ENCODE measurements at places on chromosomes 2 and 18.

GRCh38 chr2:68726608-68727367, 7.8 kb upstream of the ARHGAP25 start:
- DNase-seq: peak; percentile 50

DNA sequence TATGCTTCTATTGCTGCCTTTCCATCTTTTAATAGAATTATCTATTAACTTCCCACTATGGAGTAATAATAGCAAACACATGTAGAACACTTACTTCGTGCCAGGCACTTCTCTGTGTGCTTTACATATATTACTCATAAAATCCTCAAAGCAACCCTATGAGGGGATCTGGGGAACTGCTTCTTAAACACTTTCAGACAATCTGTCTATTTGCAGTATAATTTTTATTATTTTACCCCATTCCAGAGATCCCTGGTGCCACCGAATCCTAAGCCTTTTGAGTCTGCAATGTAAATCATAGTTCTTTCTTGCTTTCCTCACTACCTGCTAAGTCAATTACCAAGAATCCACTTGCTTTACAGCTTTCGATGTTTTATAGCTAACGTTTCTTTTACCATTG, 25.6 kb upstream of the GCFC2 start:
- no peak for DNase-seq

DNA sequence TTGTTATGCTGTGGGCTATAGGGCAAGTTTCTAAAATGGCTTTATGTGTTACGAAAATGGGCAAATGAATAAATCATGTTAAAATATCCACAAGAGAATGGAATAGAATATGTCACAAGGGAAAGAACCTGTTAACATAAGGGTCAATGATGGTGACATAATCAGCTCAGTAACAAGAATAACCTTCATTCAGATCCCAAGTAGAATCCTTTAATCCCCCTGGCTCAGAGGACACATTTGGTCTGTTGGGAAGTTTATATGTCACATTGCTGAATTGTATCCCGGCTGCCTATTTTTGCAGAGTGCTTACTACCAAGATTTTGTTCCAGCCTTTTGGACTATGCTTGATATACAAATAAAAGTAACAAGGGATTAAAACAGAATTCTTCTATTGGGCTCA, 13.1 kb upstream of the LGALSL start:
- no peak for DNase-seq

DNA sequence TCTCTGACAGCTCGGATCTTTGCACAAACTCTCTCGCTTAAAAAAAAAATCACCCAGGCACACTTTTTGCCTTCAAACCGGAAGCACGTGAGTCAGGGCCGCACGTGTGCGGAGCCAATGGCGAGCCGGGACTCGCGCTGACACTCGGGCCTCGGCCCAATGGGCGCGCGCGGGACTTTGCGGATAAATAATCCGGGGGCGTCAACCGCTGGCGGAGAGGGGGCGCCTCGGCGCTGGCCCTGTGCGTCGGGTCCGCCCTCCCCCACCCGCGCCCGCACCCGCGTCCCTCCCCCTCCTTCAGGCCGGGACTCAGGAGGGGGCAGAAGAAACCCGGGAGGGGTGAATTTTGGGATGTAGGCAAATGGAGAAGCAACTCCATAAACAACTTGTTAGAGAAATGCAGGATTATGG, 319 bp upstream of the EN1 start:
- no peak for DNase-seq

- no peak for DNase-seq
These were observed 28.0 kb upstream of the FAHD2A start for GRCh38 chr2:95374451-95374920.

- DNase-seq: no peak
These were observed 112.8 kb downstream of the NBAS start for GRCh38 chr2:15448250-15448839.

DNA sequence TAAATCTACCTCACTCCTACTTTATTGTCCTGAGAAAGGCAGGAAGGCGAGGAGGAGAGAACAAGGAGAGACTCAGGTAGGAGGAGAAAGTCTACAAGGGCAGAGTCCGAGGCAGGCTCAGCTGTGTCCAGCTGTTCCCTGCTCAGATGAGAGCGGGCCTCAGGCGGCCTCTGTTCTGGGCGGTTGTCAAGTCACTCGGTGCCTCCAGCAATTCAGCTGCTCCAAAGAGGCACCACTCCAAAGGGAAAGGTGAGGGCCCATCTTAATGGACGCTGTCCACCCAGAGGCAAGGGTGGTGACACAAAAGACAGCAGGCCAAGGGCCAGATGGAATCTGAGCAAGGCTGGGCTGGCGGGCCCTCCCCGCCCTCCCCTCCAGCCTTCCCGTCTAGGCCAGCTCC, 101.4 kb upstream of the EPAS1 start:
- DNase-seq: no peak

- DNase-seq: no peak
These were observed 34.5 kb upstream of the GRB14 start for GRCh38 chr2:164655750-164656149.

- no peak for DNase-seq
These were observed 2.4 kb downstream of the LRPPRC start for GRCh38 chr2:43993437-43993836.

- no peak for DNase-seq
These were observed 597.5 kb downstream of the SLC4A3 start for GRCh38 chr2:220224691-220225543.

- no peak for DNase-seq
These were observed 72.7 kb downstream of the TWIST2 start for GRCh38 chr2:238920601-238921001.

GRCh38 chr2:162379719-162380580, 36.0 kb downstream of the GCA start:
- DNase-seq: no peak

DNA sequence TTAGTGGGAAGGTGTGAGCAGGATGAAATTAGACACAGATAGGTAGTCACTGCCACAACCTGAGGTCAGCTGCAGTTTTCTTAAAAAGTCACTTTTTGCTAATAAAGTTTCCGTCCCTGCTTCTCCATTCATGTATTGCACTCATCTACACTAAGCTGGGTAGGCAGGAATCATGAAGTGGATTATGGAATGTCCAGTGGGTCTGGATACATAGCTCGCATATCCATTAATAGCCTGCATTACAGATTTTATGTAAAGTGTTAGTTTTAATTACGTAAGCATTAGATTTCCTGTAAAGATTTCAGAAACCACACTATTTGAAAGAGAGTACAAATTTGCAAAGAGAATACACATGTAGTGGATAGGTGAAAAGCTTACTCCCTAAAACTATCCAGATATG, 30.4 kb downstream of the PTPRM start:
- DNase-seq: no peak

- no peak for DNase-seq
These were observed 110.9 kb downstream of the MIB1 start for GRCh38 chr18:21851327-21851961.

DNA sequence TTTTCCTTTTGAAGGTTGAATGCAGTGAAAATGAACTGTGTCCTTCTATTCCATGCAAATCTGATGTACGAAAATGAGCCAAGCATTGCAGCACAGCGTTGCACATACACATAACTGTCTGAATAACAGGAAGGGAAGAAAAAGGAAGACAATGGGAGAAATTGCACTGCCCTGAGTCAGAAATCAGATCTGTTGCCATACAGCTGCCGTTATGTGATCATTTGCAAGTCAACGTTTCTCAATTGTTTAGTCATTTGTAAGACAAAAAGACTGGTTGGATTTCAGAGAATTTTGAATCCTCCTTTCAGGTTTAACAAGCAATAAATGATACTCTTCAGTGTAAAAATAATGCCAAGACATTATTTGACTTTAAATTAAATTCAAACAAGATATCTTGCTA, 284.1 kb downstream of the DSEL start:
- no peak for DNase-seq

GRCh38 chr2:38671303-38671702, 5.4 kb downstream of the GALM start:
- no peak for DNase-seq

DNA sequence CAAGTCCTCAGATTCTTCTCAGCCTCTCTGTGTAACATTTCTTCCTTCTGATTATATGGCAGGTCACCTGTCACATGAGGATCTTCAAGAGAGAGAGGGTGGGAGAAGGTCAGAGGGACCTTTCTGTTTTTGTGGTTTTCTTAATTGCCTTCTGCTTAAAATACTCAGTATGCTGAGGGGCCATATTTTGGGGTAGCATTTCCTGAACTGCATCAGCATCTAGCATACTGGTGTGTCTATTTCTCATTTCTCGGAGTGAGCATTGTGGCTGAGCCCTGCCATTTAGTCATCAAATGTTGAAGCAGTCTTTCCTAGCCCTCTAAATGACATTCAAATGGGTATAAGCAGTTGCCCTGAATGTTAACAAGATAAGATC, 162.7 kb downstream of the MYO3B start:
- DNase-seq: no peak

GRCh38 chr2:40352041-40352702, 99.7 kb downstream of the SLC8A1 start:
- DNase-seq: no peak

DNA sequence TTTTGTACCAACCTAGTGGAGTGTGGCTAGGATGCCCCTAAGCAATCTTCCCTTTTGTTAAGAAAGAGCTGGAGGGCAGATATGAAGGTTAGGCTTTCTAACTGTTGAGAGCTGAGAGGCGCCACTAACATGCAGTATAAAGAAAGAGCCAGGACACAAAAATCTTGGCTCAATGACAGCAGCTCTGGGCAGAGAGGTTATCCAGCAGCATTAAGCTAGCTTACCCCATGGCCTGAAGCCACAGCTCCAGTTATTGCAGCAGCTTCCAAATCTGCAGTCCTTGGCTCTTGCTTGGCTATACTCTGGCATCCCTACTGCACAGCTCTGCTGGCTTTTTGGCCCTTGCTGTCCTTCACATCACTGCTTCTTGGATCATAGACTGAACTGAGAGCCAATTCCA, 213.4 kb downstream of the GPD2 start:
- no peak for DNase-seq

DNA sequence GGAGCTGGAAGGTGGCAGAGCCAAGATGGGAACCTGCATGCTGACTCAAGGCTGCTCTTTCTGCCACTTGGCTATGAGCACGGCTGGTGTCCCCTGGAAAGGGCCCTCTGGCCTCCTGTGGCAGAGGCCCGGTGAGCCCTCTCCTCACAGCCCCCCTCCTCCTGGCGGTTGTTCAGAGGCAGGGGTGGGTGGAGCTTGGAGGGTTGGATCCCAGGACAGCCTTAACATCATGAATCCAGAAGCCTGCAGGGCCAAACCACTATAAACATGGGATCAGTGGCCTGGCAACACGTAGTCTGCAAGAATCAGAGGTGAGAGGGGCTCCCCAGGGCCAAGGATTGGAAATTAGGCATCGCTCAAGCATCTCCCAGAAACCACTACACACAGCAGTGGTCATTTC, 48.5 kb upstream of the LOXHD1 start:
- no peak for DNase-seq

- no peak for DNase-seq
These were observed 164.5 kb downstream of the HAUS1 start for GRCh38 chr18:46268671-46269070.

DNA sequence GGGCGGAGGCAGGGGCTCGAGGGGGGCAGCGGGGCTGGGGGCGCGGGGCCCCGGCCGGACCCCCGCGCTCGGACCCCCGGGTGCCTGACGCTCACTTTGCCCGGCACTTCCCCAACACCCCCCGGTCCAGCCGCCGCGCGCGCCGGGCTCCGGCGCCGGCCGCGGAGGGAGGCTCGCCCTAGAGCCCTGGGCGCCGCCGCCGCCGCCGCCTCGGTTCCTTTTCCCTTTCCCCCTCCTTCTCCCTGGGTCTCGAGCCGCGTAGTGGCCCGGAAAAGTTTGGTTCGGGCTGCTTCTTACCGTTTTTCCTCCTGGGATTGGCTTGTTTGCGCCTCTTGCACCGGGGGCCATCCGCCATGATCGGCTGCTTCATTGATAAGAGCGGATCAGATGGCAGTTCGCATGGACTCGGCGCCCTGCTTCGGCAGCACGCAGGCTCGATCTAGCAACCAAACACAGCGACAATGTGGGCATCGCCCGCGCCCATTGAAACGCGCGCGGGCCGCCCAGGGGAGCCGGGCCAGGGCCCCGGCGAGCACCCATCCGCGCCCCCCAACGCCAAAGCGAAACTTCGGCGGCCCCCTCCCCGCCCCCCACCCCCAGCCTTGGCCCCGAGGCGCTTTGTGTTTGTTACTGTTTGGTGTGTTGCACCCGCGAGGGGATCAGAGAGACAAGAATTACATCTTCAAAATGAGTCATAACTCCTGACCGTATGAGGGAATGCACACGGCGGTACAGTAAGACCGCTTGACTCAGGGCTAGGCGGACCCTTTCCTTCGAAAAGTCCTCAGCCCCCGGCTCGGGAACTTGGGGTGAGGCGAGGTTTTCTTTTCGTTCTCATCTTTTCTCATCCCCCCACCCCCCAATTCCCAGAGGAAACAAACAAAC, 2.7 kb downstream of the ZEB2 start:
- no peak for DNase-seq

GRCh38 chr2:30282721-30283120, 51.4 kb downstream of the LBH start:
- no peak for DNase-seq

- DNase-seq: no peak
These were observed 15.5 kb downstream of the WDFY1 start for GRCh38 chr2:223929571-223930102.

DNA sequence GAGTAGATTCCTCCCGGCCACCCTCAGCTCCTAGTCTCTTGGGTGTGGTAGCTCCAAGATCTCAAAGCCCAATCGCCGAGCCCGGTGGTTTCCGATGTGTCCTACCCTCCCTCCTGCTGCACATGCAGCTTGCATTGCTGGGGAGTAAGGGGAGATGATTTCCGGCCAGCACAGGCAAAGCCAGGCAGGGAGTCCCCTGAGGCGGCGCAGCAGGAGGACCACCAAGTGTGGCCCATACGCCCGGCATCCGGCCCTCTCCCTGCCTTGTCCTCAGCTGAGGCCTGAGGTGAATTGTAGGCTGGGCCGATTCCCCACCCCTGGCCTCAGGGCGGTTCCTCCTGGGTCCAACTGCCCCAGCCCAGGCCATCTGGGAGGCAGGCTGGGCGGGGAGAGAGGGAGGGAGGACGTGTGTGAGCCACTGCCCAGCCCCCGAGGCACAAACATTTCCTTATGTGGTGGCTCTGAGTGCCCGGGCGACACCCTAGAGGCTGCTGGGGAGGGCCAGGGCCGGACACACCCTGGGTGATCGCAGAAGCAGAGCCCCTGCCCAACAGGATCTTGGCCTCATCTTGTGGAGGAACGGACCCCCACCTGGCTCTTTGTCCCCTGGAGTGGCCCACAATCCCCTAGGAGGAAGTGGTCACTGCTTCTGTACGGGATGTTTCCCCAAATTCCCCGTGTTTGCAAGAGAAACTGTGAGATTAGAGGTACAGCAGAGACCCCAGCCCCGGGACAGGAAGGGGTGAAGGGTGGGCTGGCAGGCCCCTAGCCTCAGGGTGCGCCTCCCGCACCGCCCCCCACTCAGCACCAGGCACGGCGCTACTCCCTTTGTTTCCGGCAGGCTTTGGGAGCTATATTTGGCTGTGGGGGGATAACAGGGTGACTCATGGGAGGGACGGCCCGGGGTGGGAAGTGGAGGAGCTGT, 41.9 kb upstream of the PTMA start:
- DNase-seq: peak; percentile 67

- DNase-seq: no peak
These were observed 75.4 kb upstream of the ZEB2 start for GRCh38 chr2:144595279-144595678.

GRCh38 chr2:133483181-133483580, 85.1 kb downstream of the NCKAP5 start:
- DNase-seq: no peak
